ENCODE measurements at places on chromosomes 6 and 20.

DNA sequence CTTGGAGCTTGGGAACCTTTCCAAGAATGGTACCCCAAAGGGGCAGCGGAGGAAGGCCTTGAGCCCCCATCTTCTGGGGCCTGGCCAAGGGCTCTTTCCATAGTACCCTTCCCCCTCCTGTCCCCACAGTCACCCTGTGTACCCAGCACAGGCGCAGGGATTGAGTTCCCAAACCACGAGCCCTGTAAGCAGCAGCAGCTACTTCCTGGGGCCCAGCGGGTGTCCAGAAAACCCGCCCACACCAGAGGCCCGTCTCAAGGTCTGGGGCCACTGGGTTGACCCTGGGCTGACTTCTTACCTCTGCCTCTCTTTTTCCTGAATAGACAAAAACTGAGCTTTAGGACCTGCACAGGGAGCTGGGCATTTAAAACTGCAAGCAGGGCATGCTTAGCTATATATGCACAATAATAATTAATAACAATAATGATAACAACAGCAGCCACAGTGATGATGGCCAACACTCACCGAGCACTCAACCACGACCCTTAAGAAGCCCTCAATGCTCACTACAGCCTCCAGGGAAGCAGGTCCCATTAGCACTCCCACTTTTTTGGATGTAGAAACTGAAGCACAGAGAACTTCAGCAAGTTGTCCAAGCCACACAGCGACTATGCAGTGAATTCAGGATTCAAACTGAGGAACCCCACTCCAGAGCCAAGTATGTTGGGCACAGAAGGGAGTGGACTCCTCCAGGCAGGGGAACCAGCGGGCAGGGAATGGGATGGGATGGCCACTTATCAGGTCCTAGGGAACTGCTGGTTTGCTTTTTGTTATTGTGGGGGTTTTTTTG is 14.5 kb downstream of the NOL4L start:
- DNase-seq = no peak

DNA sequence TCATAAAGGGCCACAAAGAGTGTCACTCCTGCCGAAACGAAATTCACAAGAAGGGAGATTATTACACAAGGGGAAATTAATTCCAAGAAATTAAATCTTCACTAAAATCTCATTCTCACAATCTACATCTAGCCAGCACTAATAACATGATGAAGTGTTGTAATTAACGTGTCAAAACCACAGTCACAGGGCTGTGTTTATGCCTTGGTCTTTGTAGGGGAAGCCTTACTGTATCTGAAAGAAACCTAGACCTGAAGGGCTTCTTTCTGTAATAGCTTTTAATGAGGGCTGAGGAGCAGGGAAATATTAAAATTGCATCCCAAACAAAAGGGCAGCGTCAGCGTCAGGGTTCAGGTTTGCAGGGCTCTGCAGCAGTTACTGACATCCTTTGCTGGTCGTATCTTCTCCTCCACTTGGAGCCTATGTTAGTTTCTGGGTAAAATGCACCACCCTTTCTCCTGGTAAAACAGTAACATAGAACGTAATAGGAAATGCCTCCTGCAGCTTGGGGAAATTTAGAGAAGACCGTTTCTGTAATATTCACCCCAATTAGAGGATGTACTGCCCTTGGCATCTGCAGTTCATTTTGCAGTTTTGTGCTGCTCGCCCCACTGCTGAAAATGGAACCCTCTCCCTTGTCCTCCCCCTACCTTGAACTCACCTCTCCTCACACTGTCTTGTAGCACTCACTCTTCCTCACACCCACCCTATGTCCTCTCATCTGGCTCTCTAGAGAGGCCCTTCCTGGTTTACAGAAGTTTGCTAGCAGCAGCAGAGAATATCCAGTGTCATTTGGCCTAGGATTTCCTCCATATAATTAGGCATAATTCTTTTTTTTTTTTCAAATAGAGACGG is 109.0 kb upstream of the TRAF3IP2 start:
- no peak for DNase-seq

DNA sequence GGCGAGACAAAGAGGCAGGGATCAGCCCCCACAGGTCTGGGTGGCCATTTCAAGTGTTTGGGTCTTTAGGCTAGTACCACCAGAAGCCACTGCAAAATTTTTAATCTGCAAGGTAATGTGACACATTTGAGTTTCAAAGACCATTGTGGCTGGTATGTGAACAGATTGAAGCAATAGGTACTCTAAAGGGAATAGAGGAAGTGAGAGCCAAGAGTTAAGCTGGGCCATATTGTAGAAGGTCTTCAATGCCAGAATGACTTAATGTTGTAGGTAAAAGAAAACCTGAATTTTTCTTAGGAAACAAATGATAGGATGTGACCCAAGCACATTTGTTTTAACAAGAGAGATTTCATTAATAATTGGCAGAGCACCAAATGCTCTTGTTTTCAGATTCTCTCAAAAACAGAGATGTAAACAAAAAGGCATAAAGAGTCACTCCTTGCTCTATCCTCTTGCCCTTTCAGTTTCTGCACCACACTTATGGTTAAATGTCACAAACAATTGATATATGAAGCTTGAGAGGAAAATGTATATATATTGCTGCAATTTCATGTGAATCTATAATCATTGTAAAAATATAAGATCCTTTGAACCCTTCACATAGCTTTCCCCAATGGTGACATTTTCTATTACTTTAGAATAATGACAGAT is 307.1 kb upstream of the PLN start:
- no peak for DNase-seq

- DNase-seq = no peak
Observed at GRCh38 chr6:11711984-11712711, 66.5 kb downstream of the ADTRP start.

- DNase-seq = no peak
Observed at GRCh38 chr6:139378226-139378625, 3.8 kb upstream of the CITED2 start.

GRCh38 chr20:16615199-16615598 is 42.0 kb upstream of the KIF16B start:
- DNase-seq = peak; percentile 88

- no peak for DNase-seq
Observed at GRCh38 chr20:63061771-63062100, 55.0 kb upstream of the BHLHE23 start.

Data from skeletal muscle cell (primary cell).